Activated T-cell treated with anti-CD3 and anti-CD28 coated beads, Interleukin-2, amount 50 U/mL, for 24 hours (primary cell): ENCODE measurements at places on chromosomes 6 and 20.

DNA sequence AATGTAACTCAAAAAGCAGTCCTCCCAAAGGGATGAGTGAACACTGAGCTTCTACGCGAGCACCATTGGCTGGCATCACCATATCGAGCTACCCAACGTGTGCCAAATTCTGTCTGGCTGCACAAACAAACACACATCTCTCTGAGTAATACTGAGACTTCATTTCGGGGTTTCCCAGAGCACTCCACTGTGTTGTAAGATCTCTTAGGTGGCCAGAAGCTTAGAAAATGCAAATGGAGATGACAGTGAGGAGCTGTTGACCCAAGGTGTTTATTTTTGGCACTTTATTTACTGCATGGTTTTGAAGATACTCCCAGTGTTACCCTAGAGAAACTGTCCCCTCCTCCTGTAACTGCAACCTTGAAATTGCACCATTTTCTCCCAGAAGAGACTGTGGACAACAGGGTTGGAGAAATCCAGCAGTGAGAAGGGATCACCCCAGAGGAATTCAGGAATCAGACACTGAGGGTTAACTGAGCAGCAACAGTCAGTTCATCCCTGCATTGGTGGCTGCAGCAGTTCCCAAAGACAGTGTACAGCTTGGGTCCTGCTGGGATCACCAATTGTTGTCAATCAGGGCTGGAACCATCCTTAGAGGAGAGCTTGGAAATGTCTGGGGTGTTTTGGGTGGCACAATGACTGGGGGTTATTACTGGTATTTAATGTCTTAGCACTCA is 1.0 kb upstream of the RIPOR2 start:
- no peak for DNase-seq

GRCh38 chr6:129686941-129687627 is 22.9 kb downstream of the ARHGAP18 start:
- peak; percentile 45 for DNase-seq

DNA sequence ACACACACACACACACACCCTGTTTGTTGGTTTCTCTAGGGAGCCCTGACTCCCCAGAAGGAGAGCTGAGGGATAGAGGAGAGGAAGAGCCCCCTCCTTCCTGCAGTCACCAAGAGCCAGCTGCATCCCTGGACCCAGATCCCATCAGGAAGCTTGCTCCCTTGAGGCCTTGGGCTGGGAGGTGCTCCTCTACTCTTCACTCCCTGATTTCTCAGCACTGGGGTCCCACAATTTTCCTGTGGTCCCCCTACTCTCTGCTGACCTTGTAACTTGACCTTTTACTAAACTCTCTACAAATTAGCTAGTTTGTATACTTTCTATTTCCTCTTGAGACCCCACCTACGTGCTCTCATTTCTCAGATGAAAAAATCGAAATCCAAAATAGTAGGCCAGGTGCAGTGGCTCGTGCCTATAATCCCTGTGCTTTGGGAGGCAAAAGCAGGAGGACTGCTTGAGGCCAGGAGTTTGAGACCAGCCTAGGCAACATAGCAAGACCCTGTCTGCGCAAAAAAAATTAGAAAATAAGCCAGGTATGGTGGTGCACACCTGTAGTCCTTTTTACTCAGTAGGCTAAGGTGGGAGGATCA is 5.0 kb upstream of the OCSTAMP start:
- DNase-seq: no peak

DNA sequence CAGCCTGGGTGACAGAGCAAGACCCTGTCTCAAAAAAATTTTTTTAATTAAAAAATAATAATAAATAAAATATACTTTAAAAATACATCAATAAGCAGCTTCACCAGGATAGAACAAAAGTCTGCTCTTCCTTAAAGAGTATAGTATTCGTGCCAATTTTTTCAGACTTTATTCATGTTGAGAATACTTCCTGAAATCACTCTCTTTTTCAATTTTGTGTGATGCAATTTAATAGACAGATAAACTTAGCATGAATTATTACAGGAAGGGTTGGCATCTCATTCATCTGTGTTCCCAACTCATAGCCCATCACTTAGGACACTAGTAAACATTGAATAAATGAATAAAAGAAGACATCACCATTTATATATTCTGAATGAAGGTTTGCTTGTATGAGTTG is 52.4 kb downstream of the IPCEF1 start:
- DNase-seq: no peak

DNA sequence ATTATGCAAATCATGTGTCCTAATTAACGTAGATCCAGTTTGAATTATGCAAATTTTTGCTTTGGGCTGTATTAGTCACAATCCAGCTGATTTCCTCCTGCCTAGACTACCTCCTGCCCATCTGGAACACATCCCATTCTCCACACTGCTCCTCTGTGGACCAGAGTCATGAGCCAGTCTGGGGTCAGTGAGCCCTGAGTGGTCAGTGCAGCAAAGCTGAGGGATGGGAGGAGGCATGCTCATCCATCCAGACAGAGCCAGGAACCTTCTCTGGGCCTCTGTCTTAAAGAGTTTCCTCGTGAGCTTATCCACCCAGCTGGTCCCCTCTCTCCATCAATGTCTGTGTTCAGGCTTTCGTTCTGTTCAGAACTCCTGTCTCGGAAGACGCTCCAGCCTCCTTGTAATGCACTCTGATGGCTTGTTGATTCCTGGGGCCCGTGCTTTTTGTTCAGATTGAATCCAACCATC is 747.8 kb downstream of the PTPRT start:
- no peak for DNase-seq

DNA sequence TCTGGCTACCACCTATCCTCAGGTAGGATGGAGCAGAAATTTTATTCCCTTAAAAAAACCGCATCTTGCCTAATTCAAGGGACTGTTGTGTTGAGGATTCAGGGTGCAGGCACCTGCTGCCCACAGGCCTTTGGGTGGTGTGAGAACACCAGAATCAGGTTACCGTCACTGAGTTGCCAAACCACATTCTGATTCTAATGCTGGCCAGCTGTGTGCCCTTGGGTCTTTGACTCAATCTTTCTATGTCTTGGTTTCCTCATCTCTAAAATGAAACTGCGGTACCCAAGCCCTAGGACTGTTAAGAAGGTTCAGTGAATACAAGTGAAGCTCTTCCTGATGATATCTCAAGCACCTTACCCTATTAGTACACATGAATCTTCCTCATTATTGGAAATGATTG is 827.3 kb downstream of the DHX35 start:
- DNase-seq: no peak

DNA sequence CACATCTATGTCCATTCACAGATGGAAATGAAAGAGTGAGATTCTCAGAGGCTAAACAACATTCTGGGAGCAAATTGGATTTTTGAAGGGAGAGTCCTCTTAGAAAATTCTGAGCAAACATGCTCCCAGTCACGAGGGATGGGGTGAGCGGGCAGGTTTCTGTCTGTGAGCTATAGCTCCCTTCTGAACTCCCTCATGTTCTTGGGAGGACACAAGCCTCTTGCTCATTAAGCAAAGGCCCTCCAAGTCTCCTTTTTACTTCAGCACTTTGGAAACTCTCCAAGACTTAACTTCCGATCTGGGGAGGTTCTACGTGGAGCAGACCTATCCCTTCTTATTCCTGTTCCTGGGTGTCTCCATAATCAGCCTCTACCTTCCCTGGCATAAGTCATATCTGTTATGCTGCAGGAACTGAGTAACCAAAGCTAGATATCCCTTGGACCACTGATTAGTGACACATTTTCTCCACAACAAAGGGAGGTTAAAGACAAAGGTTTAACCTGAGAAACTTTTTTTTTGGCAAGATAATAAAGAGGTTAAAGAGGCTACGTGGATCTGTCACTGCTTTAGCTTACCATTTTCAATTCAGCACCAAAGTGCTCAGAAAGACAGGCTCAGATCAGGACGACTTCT is 33.0 kb upstream of the SMIM29 start:
- no peak for DNase-seq

DNA sequence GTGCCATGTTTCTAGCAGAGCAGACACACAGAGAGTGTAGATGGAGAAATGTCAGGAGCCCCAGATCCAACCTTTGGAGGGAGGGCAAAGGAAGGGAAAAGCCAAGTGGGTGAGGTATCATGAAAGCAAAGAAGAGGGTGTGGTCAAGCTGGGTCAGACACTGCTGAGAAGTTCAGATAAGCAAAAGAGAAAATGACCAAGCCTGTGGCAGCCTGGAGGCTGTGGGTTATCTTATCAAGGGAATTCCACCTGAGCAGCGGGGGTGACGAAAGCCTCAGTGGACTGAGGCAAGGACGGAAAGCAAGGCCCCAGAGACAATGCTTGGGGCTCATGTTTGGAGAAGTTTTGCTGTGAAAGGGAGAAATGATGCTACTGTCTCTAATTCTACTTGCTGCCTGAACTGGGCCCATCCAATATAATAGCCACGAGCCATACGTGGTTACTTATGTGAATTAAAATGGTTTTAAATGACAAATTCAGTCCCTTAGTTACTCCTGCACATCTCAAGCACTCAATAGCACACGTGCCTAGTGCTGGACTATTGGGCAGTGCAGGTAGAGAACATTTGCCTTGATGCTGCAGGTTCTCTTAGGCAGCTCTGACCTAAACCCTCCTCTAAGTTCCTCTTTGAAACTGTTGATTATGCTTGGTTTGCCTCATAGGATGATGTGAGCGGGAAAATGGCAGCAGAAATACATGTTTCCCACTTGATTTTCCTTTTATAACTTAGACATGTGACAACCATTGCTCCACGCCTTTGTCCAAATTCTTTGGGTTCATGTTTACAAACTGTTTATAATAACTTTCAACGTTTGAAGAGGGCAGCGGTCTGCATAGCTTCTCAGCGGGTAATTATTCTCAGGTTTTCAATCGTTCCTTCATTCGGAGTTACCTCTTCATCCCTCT is 63.7 kb downstream of the SLC22A23 start:
- no peak for DNase-seq

GRCh38 chr6:139473231-139473701 is 98.8 kb upstream of the CITED2 start:
- no peak for DNase-seq

DNA sequence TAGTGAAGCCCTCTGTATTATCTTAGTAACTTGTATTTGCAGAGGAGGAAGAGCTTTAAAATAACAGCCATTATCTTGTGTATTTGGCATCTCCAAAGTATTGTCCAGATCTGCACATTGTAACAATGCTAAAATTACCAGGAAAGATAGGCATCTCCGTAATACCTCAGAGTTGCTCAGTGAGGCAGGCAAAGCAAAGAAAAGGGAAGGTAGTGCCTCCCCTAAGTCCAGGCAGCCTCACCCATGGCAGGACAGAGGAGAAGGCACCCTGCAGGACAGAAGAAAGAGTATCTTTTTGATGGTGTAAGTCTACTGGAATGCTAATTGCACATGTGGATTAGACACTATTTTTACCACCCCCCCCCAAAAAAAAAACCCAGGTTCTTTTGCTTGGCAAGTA is 13.6 kb upstream of the SSTR4 start:
- DNase-seq: no peak

- no peak for DNase-seq
These were observed 6.5 kb downstream of the RPS6KA2 start for GRCh38 chr6:166620478-166621113.

GRCh38 chr6:16511723-16512489 is 249.4 kb downstream of the ATXN1 start:
- DNase-seq: peak; percentile 47

GRCh38 chr6:3427687-3428085 is 29.2 kb downstream of the SLC22A23 start:
- DNase-seq: no peak

GRCh38 chr6:168209420-168209819 is 110.2 kb downstream of the DACT2 start:
- DNase-seq: no peak

DNA sequence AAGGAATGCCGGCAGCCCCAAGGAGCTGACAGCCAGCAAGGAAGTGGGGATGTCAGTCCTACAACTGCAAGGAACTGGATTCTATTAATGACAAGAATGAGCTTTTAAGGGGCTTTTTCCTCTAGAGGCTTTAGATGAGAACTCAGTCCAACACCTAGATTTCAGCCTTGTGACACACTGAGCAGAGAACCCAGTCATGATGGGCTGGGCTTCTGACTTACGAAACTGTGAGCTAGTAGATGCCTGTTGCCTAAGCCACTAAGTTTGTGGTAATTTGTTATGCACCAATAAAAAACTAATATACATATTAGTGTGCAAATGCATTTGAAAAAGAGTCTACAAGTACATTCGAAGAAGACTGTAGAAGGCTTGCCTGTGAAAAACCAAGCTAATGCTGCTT is 263.3 kb downstream of the SOX4 start:
- no peak for DNase-seq

- no peak for DNase-seq
These were observed 87.6 kb upstream of the COL21A1 start for GRCh38 chr6:56334937-56335336.

DNA sequence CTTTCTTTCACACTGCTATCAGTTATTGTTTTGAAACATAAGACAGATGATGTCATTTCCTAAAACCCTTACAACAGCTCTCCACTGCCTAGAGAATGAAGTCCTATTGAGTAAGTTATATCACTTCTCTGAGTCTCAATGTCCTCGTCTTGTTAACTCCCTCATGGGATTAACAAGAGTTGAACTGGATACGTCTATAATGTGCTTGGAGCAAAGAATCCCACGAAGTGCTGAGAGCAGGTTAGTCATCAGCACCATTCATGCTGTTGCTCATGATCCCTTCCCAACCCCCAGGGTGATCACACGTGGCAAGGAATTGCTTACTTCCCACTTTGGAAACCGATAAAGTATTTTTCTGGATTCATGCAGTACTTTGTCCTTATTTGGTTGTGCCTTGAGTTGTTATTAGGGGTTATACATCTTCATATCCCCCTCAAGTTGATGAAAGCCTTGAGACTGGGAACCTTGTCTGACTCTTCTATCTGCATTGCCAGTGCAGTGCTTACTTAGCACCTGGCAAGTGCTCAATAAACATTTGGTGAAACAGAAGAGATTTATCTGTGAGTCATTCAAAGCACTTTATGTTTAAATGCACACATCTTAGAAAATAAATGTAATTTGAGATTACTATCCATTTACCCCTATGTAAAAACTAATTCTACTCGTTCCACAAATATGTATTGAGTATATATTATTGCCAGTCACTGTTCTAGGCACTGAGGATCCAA is 487.5 kb downstream of the EPM2A start:
- DNase-seq: no peak

DNA sequence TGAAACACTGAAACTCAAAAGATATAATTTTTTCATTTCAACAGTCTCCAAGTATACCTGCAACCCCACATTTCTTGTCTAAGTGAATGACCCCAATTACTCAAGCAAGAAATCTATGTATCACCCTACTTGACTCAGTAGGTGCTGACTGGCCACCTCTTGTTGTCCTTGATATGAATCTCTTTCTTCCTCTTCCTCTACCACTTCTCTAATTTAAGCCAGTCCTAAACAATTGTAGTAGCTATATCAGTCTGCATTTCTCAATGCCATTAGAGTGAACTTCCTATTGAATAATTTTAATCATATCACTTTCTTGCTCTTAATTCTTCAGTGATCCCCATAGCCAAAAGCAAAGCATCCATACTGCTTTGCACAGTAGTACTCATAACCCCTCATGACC is 93.2 kb downstream of the NKAIN2 start:
- no peak for DNase-seq

DNA sequence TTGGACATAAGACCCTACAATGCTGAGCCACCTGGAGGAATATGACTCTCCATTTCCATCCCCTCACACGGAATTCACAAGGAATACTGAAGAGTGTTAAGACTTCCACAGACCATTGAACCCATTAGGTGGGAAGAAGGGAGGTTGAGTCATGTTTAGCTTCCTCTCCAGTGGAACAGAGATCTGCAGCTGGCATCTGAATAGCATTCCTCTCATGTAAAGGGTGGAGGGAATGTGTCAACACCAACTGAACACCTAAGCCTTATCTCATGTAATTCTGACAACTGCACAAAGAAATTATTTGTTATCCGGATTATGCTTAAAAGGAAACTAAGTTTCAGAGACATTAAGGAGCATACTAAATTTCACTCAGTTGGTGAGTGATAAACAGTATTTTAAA is 705.9 kb downstream of the MAFB start:
- no peak for DNase-seq
